ENCODE measurements at places on chromosomes 7 and 10. TPM values are rescaled to one million over a fixed set of nuclear protein-coding genes. Genes with fewer than 3 reads are reported as not detected.

Gene NPSR1
- total RNA-seq, result not detected

Gene NUDT1
- 31.7 TPM for total RNA-seq

Gene MOGAT3
- total RNA-seq, result not detected

Gene CPXM2
- total RNA-seq, result 94.5 TPM

Gene SNCG
- 51.4 TPM for total RNA-seq

Gene SORBS1
- total RNA-seq, result 1,403 TPM

Gene CH25H
- total RNA-seq, result 6.7 TPM

Gene SLC39A12
- not detected for total RNA-seq

Gene ANK3
- total RNA-seq, result 86.7 TPM

Data from sigmoid colon (tissue), 7 donors.